ENCODE measurements at places on chromosomes 7 and 10. TPM values are rescaled to one million over a fixed set of nuclear protein-coding genes. Genes with fewer than 3 reads are reported as not detected.
A peak's percentile ranks its signal among the peaks of the same experiment; 100 is the strongest.

DNA sequence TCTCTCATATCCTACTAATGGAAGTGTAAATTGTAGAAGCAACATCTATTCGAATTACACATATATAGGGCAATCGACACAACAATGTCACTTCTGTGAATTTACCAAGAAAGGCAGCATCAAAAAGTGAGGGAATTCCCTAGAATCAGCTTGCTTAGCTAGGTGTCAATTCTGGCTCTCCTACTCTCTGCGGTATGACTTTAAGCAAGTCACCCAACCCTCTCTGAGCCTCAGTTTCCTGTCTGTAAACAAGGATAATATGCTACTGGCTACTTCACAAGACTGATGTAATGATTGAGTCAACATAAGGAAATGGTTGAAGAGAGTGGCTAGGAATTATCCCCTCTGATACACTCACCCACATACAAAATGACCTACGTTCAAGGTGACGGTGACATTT is 19.4 kb downstream of the CCDC6 start:
- DNase-seq: no peak

DNA sequence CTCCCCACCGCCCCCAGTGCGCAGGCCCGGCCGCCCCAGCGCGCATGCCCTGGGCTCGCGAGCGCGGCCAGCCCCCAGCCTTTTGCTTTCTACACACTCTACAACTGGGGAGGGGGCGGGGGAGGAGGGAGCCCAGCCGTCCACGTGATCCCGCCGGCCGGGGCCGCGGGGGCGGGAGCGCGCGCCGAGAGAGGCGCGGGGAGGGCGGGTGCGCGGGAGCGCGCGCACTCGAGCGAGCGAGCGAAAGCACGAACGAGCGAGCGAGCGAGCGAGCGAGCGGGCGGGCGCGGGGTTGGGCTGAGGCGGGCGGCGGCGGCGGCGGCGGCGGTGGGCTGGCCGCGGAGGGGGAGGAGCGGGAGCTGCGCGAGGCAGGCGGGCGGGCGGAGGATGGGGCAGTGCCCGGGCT is at the start of gene AUTS2:
Gene AUTS2 (plus strand): TSS at position 395 of the 406 bp plus-strand sequence. CDS start 1,179 bp downstream, outside the sequence.
- DNase-seq: peak; percentile 95

- DNase-seq: no peak
These were observed 16.6 kb downstream of the ZNF777 start for GRCh38 chr7:149444287-149444686.

GRCh38 chr10:36185097-36185496 is 543.0 kb upstream of the FZD8 start:
- DNase-seq: no peak

ADCYAP1R1 gene
- total RNA-seq: 1.1 TPM

- DNase-seq: no peak
These were observed 24.9 kb downstream of the MTURN start for GRCh38 chr7:30159698-30160143.

ELOVL3 gene
- not detected for total RNA-seq

AKR1C8 gene
- total RNA-seq: not detected

C10orf67 gene
- not detected for total RNA-seq

UROS gene
- total RNA-seq: 23.2 TPM

- no peak for DNase-seq
These were observed 166.0 kb downstream of the ACTR3B start for GRCh38 chr7:152925412-152926147.

HOXA10 gene
- total RNA-seq: 1.5 TPM

CNTNAP2 gene
- not detected for total RNA-seq

- DNase-seq: no peak
These were observed 1277.1 kb upstream of the AUTS2 start for GRCh38 chr7:68321076-68321639.

AP4M1 gene
- total RNA-seq: 14.9 TPM

GRCh38 chr10:79349072-79349491 is 1.8 kb downstream of the PPIF start:
- DNase-seq: peak; percentile 37

COBL gene
- 1.5 TPM for total RNA-seq

CLDN3 gene
- not detected for total RNA-seq

SNX8 gene
- 26.5 TPM for total RNA-seq

DNA sequence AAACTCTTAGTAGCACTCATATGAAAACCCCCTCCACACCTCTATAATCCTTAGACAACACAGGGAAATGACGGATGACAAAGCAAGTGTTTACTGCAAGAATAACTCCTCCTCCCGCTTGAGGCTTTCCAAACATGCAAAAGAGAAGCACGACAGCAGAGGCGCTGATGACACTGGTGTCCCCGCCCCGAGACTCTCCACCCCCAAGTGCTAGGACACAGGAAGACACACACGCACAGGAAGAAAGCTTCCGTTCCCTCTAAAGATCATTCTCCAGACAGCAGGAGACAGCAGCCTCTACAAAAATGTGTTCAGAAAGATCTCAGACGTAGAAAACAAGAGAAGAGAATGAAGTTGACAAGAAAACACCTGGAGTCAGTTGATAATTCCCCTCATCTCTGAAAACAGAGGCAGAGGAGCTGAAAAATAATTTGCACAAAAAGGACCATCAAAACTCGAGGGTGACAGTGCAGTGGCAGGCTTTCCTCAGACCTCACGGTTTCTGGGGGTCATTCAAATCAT is 90.2 kb downstream of the DLG5 start:
- peak; percentile 75 for DNase-seq

CTNNA3 gene
- total RNA-seq: 8.8 TPM

DNA sequence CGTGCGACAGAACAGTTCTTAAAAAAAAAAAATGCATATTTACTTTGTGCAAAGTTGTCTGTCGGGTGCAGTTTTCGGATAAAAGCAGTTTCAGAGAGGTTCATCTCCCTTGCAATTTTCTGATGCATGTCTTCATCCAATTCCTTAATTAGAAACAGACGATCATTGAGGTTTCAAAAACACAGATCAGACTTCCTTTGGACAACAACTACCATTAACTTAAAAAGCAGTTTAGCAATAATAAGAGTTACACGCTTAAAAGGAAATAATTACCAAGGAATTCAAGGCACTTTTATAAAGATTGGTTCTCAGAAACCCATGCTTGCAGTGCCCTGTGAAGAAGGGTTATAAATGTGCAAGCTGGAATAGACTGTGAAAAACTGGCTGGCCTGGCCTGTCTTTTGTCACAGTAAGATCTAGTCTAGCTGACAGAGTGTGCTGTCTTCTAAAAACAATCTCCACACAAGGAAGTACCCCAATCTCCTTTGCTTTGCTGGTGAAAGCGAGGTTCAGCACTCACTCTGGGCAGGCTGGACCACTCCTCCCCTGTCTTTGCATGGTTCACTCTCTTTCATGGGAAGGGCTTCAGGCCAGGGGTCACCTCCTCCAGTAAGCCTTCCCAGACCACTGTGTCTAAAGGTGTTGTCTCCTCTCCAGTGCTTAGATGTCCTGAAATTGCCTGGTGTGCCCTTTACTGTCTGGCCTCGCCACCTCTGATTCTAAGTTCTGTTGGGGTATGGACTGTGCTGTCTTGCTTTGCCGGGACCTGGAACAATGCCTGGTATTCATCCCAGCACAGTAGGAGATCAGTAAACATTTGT is 34.8 kb upstream of the HNRNPH3 start:
- no peak for DNase-seq

DNA sequence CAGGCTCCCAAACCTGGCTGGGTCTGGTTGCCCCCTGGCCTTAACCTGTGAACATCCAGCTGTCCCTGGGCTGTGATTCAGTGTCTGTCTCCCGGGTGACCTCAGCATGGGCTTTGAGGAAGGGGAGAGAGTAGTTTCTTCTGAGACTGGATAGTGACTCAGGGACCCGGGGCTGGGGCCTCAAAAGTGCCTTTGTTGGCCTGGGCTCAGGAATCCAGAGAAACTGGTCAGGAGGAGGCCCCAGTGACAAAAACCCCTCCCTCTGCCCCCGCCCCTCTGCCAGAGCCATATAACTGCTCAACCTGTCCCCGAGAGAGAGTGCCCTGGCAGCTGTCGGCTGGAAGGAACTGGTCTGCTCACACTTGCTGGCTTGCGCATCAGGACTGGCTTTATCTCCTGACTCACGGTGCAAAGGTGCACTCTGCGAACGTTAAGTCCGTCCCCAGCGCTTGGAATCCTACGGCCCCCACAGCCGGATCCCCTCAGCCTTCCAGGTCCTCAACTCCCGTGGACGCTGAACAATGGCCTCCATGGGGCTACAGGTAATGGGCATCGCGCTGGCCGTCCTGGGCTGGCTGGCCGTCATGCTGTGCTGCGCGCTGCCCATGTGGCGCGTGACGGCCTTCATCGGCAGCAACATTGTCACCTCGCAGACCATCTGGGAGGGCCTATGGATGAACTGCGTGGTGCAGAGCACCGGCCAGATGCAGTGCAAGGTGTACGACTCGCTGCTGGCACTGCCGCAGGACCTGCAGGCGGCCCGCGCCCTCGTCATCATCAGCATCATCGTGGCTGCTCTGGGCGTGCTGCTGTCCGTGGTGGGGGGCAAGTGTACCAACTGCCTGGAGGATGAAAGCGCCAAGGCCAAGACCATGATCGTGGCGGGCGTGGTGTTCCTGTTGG is at the start of gene CLDN4:
Gene CLDN4 (plus strand): TSS at position 316 of the 903 bp plus-strand sequence. CDS start 206 bp downstream, at position 522.
- no peak for DNase-seq
